ENCODE measurements at places on chromosomes 1 and 21.

DNA sequence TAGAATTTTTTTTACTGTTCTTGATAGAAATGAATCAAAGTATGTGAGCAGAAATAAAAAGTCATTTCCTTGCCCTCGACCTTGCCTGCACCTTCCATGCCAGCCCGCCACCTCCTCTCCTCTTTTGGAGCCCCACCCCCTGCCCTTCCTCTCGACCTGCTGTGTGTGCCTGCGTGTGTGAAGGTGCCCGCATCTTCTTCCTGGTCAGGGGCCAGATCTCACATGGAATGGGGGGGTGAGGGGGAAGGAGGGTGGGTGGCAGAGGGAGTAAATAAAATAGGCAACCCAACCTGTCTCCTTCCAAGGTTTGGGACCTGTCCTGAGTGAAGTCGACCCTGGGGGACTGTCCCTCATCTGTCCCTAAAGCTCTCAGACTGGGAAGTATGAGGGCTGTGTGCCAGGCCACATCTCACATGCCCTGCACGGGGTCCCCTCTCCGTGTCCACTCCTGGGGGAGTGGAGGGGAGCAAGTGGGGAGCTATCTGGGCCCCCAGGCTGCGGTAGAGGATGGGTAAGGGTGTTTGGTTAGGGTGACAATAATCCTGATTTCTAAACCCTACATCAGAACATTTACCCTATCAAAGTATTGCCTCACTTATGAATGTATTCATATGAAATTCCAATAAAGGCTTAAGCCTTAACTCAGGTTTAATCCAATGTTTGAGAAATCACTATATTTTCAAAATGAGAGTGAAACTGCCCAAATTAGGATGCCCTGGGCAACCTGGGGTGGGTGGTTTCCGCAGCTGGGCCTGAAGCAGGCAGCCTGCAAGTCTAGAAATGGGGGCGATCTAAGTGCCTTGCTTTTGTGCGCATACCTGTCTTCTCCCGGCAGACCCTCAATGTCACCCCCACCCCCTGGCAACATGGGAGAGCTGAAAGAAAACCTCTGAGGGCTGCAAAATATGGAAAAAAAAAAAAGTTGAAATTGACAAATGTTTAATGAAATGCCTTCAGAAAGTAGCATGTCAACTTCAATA is 15.4 kb downstream of the AMPD2 start:
- DNase-seq, result no peak

DNA sequence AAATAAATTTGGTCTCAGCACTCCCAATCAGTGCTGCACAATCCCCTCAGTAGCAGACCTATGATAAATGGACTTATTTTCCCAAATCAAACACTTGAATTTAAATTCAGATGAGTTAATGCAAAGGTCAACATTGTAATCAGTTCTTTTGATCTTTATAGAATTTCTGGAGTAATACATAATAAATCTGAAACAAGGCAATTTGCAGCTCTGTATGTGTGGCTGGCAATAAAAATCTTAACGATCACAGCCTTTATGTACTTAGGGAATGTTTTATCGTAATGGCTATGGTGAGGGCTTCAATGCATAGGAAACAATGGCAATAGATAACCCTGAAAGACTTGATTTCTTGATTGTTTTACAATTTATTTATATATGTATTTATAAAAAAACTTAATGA is 91.4 kb downstream of the GPATCH2 start:
- DNase-seq, result peak; percentile 69

- no peak for DNase-seq
Observed at GRCh38 chr1:94079080-94079940, 41.6 kb downstream of the ABCA4 start.

GRCh38 chr1:233722212-233722979 is 108.5 kb downstream of the KCNK1 start:
- DNase-seq, result no peak

DNA sequence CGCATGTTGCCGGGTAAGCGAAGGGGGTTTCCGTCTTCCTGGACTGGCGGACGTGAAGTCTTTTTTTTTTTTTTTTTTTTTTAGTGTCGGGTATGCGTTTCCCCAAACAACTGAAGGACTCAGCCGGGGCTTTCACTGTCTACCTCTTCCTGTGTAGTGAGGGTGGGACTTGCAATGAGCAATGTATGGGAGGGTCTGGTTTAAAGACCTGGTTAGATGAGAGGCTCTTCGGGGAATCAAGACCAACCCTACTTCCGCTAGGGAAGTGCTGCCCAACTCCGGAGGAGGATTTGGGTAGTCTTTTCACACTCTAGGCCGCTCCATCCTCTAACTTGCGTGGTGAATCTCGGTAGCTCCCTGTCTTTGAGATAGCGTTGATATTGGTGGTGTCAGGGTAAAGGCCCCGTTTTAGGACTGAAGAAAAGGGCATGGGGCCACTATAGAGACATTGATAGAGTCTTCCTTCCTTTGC is 754 bp downstream of the PRRC2C start:
- peak; percentile 37 for DNase-seq

- no peak for DNase-seq
Observed at GRCh38 chr1:58727364-58727763, 27.5 kb upstream of the MYSM1 start.

GRCh38 chr1:202162047-202162417 is 1.6 kb upstream of the PTPN7 start:
- no peak for DNase-seq

- DNase-seq, result no peak
Observed at GRCh38 chr1:156525071-156525501, 24.5 kb upstream of the MEF2D start.

DNA sequence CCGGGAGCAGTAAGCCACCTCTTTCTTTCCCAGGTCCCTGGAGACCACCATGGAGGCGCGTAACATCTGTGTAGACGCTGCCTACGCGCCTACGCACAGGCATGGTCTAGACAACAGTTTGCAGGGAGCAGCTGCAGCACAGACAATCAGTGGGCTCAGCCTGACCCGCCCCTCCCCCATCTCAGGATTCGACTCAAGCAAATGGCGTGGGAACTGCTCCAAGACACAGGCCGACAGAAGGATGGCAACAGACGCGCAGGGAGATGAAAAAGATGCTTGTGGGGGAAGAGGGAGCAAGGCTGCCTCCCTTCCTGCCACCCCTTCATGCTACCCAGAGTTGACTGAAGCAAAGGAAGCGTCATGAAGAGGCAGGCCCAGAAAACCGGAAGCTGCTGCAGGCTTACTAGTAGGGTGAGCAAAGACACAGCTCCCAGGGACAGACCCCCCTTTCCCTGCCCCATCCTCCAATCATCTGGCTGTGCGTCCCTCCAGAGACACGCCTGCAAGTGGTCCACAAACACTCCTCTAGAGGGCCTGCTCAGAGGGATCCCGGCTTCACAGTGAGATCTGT is 19.5 kb downstream of the STK40 start:
- no peak for DNase-seq

- no peak for DNase-seq
Observed at GRCh38 chr1:247445526-247446356, 12.2 kb downstream of the OR2B11 start.

DNA sequence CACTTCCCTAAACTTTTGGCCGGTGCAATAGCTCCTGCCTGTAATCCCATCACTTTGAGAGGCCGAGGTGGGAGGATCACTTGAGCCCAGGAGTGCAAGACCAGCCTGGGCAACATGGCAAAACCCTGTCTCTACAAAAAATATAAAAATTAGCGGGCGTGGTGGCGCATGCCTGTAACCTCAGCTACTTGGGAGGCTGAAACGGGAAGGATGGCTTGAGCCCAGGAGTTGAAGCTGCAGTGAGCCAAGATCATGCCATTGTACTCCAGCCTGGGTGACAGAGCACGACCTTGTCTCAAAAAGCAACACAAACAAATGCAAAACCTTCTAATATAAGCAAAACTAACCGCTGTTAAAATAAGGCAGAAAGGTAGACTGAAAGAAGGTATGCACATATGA is 25.9 kb downstream of the TMEM51 start:
- DNase-seq, result no peak

DNA sequence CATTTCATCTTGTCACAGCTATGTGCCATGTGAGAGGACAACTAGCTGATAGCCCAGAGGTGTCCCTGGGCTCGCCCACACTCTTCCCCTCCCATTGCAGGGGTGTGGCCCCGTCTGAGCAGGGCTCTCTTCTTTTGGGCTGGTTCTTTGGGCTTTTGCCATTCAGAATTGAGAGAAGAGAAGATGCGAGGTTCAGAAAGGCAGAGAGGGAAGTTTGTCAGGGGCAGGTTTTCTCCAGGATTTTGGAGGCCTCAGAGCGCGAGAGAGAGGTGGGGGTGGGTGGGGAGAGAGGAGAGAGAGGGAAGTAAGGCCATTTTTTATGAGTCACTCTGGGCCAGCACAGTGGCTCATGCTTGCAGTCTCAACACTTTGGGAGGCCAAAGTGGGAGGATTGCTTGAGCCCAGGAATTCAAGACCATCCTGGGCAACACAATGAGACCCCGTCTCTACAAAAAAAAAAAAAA is 5.2 kb downstream of the IFI6 start:
- DNase-seq, result no peak

DNA sequence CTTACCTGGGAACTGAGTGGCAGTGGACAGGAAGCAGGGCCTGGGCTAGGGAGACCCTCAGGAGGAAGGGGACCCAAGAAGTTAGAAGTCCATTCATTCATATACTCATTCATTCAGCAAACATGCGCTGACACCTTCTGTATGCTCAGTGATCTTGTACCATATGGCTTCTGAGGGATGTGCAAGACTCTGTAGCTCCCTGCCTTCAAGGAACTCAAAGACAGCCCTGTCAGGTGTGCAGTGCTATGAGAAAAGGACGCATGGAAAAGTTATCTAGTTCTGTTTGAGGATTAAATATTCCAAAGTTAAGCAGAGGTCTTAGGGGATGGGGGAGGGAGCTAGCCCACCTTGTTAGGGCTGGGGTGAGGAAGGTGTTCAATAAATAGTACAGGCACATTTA is 12.5 kb downstream of the DMAP1 start:
- no peak for DNase-seq
